ENCODE measurements at places on chromosomes 16 and 17.

DNA sequence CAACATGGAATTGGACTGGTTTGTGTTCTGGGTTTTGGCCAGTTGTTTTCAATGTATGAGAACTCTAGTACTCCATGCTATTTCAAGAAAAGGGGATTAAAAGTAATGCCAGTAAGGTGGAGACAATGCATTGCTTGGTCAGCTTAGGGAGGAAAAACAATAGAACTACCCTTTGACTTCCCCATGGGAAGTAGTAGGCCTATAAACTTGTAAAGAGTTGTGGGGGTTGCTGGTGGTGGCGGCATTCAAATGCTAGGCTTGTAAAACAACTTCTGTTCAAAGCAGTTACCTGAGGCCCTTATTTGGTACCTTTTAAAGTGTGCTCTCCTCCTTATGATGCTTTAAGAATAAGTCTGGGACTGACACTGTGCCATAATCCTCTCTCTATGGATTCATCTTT lies 9.4 kb downstream of the MAP3K3 start:
- DNase-seq: no peak

- no peak for DNase-seq
Observed at GRCh38 chr17:71948703-71949422, 172.0 kb upstream of the SOX9 start.

DNA sequence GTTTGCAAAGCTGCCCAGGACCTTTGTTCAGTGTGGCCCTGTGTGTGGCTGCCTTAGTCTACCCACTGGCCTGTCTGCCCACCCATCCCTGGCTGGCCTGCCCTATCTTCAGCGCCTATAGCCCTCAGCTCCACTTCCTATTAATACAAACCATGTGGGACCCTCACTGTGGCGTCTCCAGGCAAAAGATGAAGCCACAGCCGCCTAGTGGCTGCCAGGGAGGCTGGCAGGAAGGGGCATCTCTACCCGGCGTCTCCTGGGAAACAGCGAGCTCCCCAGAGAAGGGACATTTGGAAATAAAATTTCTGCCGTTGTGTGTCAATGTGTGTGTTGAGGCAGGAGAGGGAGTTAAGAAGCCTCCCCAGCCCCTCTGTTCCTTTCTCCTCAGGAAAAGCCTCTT lies 31.5 kb downstream of the NEUROD2 start:
- DNase-seq: peak; percentile 59

DNA sequence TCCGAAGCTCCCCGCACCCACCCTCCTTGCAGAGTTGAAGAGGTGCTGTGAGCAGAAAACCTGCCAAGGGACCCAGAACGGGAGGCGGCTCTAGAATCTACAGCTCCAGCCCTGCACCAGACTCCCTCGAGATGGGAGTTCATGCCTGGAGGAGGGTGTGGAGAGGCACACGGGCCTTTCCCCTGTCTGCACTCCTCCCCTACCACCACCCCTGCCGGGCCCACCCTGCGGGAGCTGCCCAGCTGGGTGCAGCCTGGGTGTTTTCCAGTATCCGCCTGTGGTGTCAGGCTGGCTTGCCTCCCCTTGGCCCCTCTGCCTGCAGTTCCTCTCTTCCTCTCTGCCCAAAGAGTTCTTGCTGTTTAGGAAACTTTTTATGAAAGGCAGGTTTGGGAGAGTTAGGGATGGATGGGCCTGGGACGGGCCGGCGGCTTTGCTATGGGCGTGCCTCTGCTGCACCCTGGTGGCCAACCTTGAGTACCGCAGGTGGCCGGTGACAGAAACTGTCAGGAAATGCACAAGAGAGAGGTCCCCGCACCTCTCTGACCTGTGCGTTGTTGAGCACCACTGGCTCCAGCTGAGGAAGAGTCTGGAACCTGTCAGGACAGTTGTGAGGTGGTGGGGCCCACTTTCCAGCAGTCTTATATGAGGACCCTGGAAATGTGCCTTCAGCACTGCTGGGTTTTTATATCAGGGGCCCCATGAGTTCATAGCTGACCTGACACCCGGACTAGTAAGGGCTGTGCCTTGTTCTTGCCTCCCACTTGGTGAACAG lies 354.1 kb downstream of the SEC14L1 start:
- DNase-seq: peak; percentile 67

- no peak for DNase-seq
Observed at GRCh38 chr17:35766903-35767510, 6.3 kb downstream of the C17orf50 start.

- no peak for DNase-seq
Observed at GRCh38 chr17:72239548-72239947, 118.7 kb downstream of the SOX9 start.

DNA sequence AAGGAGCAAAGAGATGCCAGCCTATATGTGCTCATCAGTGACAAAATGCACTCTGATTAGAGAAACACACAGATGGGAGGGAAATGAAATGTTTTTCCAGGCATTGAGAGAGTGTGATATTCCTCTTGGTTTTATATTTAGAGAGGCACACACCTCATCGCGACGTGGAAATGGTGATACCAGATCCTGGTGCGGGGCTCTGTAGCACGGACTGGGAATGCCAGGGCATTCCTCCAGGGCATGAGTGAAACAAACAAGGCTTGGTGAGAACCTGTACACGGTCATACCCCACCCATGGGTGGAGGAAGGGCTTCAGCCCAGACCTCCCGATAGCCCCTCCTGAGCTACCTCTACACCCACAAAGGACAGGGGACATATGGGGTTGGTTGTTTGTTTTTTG lies 280.2 kb downstream of the C16orf95 start:
- no peak for DNase-seq

- DNase-seq: no peak
Observed at GRCh38 chr17:4499431-4500190, 930 bp downstream of the SPNS2 start.

GRCh38 chr16:77987810-77988209 lies 34.5 kb upstream of the CLEC3A start:
- no peak for DNase-seq

- DNase-seq: peak; percentile 72
Observed at GRCh38 chr17:2053380-2054261, 1.3 kb upstream of the HIC1 start.

- peak; percentile 89 for DNase-seq
Observed at GRCh38 chr17:4948931-4949320, 596 bp upstream of the PFN1 start.

- peak; percentile 63 for DNase-seq
Observed at GRCh38 chr17:182050-182751, 751 bp upstream of the DOC2B start.

DNA sequence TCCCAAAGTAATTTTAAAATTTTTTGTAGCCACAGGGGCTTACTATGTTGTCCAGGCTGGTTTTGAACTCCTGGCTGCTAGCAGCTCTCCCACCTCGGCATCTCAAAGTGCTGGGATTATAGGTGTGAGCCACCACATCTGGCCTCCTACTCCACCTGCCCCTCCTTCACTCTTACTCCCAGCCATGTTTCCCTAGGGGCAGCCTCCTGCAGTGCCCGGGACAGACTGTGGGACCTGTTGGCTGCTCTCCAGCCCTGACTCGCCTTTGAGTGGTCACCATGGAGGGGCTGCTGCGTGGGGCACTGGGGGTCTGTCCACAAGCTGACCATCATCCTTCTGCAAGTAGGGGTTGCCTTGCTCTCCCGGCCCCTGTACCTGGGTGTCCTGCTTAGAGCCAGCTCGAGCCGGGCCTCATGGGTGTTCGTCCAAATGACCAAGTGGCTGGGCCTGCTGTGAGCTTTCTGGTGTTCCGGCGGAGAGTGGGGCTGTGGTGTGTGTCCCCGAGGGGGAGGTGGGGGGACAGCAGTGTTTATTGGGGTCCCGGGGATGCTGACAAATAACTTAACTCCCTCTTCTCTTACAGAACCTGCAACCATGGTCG lies 16.6 kb downstream of the SPIRE2 start:
- DNase-seq: no peak

DNA sequence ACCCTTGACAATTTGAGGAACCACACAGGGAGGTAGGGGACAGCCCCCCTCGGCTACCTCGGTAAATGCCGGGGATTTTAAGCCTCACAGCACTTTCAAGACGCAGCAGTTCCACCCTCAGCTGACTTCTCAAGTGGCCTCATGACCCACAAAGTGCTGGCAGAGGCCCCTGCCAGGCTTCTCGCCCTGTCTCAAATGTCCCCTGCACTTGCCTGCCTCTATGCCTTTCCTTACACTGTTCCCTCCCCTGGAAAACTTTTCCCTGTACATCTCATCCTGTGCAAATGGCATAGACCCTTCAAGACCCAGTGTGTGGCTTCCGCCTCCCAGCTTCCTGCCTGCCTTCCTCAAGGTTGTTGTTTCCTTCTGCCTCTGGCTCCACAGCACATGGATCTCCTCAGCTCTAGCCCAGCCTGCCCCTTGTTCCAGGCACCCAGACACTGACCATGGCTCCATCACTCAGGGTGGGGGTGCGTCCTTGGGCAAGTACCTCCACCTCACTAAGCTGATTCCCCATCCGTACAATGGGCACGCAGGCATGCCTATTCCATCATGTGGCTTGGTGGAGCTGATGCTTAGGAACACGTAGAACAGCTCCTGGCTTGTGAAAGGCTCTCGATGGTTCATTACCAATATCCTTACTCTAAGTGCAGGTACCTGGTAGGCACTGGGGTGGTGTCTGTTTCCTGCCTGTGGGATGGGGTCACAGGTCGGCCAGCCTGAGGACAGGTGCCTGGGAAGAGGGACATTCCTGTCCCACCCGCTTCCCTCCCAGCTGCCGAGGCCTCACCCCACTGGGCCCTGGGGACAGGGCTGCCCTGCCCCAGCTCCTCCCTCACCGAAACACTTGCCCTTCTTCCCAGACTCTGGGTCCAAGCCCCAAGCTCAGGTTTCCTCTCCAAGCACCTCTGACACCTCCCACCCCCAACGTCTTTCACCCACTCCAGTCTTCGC lies 24.0 kb downstream of the MMP15 start:
- DNase-seq: no peak

GRCh38 chr17:27430882-27431491 lies 25.3 kb upstream of the KSR1 start:
- peak; percentile 41 for DNase-seq

DNA sequence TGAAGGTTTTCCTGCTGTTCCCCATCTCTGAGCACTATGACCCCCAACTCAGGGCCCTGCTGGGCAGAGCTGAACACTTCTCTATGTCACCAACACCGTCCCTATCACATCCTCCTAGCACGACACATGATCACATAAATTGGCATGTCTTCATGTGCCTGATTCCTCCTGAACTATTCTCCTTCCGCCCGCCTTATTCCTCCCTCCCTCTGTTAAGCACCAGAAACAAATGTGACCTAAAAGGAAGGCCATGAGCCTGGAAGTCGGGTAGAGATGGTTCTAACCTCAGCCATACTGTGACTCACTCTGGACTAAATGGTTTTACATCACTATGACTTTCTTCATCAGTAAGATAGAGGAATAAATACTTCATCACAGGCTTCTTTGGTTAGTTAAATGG lies 80.8 kb upstream of the DYNLRB2 start:
- no peak for DNase-seq

GRCh38 chr16:19717741-19718623 lies at the start of the genes IQCK and KNOP1:
IQCK (plus strand) TSS chr16:19718271; CDS start chr16:19718307, 36 bp downstream.
KNOP1 (minus strand) TSS chr16:19718227; CDS start chr16:19715035, 3,192 bp downstream.
- peak; percentile 91 for DNase-seq

DNA sequence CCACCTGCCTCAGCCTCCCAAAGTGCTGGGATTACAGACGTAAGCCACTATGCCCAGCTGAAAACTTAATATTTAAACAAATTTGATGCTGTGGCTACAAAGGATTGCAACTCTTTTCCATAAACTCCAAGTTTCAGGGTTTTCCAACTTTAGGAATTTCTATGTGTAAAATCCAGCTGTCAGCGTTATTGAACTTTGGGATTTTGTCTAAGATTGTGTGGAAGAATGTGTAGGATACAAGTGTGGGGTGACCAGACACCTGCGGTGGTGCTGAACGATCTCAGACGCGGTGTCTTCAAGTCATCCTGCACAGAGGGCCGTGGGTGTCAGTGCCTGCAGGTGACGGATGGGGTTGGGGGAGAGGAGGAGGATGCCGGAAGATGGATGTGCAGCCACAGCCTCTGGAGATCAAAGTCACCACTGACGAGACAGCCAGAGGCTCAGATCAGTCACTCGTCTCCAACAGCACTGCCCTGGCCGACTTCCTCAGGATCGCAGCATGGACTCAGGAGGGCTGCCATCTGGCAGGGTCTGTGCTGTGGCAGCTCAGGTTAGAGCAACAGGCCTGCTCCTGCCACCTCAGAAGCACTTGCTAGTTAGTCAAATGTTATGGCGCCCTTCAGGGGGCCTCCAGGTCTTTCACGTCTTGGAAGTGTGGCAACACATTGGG lies 13.0 kb downstream of the ACSF3 start:
- DNase-seq: no peak

GRCh38 chr17:80164185-80164584 lies 5.6 kb upstream of the CARD14 start:
- DNase-seq: no peak

DNA sequence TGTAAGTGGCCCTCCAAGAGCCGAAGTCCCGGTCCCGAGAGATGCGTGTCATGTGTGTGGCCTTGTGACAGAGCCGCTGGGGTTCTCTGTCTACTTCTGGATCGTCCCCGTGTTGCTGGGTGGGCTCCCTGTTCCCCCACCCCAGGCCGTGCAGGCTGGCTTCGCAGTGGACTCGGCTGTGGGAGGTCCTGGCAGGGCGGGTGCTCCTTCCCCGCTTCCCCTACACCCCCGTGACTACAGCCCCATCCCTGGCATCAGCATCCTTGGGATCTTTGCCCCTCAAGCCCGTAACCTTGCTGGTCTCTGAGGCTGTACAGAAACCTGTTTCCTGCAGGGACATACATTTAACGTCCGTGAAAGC lies 136.3 kb downstream of the BANP start:
- DNase-seq: no peak

GRCh38 chr16:70805380-70805779 lies 4.4 kb upstream of the VAC14 start:
- DNase-seq: no peak

DNA sequence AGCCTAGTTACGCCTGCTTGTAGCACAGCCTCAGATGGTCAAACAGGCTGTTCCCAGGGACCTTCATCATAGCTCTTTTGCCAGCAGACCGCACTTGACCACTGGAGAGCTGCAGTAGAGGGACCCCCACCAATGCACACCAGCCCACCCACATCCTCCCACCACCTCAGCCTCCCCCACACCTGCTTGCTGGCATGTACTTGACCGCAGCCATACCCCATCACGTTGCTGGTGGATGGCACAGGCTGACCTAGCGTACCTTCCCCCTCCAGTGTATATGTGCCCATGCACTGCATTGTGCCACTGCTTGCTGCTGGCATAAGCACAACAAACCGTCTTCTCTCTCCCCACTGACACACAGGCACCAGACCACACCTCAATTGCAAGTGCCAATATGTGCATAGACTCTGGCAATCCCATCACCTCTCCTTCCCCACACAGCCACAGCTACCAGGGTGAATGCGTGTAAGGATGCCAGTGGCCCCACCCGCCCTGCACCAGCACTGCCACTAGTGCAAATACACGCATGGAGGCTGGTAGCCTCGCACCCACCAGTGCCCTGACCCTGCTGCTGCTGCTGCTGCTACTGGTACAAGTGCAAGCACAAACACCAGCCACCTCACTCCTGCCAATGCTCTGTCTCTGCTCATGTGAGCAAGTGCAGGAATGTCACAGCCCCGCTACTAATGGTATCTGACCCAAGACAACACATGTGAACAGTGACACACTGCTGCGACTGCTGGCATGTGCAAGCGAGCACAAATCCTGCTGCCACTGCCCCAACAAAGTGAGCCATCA lies 1377.6 kb downstream of the CDH11 start:
- DNase-seq: no peak
